AG10803 (cell line): ENCODE measurements at places on chromosomes 11 and 22.
A peak's percentile ranks its signal among the peaks of the same experiment; 100 is the strongest.

GRCh38 chr11:120766318-120766717 lies 254.8 kb downstream of the GRIK4 start:
- DNase-seq, result no peak

GRCh38 chr22:38137876-38138687 lies 27.6 kb upstream of the BAIAP2L2 start:
- DNase-seq, result no peak

GRCh38 chr22:39654131-39654926 lies 83.8 kb downstream of the CACNA1I start:
- no peak for DNase-seq

- no peak for DNase-seq
Measured at GRCh38 chr11:77135069-77135468, 7.0 kb downstream of the MYO7A start.

DNA sequence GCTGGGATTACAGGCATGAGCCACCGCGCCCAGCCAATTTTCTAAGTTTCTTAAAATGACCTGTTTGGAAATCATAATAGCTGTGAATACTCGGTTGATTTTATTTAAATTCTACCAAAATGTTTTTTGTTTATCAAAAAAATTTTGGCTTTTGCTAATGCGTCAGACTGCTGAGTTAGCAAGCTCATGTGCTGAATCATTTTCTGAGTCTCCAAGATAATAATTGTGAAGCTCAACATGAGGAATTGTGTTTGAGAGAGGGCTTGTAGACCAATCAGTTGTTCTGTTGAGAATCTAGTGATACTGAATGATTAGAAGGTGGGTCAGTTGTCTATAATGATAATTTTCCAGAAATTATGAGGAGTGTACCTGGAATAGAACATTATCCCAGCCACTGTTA lies 15.9 kb downstream of the RNF214 start:
- no peak for DNase-seq

- DNase-seq, result peak; percentile 58
Measured at GRCh38 chr11:76803811-76804600, 20.9 kb downstream of the TSKU start.

- DNase-seq, result no peak
Measured at GRCh38 chr11:38672445-38672844, 2074.4 kb upstream of the RAG2 start.

DNA sequence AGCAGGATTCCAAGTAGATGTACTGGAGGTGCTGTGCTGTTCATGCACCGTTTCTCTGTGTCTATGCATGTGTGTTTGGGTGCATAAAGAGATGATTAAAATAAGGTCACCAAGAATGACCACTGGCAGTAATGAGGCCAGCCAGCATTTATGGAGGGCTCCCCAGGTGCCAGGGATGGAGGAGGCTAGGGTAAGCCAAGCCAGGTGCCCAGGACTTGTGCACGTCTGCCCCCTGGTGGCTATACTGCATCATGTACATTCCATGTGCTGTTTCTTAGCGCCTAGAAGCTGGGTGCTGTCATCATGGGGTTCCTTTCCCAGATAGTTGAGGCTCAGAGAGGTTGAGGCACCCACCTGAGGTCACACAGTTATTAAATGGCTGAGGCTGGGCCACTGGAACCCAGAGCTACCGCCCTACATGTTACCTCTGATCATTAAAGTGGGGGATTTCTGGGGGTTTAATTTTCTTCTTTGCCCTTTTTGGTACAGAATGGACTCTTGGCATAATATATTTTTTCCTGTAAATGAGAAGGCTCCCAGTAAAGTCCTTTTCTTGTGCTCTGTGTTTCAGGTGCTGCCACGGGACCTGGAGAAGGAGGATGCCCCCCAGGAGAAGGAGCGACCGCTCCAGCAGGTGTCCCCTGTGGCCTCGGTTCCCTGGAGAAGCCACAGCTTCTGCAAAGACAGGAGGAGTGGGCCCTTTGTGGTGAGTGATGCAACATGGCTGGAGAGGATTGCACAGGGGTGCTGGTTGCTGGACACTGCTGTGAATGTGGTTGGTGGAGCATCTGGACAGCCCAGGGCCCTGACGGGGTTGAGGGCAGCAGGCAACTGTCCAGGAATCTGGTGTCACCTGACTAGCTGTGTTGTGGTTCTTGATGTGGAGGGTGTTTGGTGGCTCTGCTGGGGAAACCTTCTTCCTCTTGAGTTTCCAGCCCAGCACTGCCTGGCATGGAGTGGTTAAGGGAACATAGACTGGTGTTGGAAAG lies 96.4 kb downstream of the KIAA1671 start:
- DNase-seq, result peak; percentile 44

DNA sequence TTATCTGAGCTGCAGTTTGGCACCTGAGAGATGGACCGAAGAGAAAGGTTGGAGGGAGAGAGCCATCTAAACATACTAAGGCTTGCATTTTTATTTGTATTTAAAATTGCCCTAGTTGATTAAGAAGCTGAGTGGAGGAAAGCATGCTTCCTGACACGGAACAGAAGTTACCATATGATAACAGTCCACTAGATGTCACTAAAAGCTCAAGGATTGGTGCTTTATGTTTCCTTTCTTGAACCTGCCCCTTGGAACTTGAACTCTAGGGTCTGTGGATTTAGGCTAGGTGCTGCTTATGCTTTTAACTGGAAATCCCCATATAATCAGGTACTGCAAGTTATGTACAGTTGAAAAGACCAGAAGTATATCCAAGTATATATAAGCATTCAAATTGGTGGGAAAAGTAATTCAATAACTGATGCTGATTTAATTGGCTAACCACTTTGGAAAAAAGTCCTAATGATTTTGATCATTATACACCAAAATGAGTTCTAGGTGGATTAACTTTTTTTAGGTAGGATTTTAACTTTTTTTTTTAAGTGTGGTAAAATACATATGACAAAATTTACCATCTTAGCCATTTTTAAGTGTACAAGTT lies 9.5 kb downstream of the RBMXL2 start:
- peak; percentile 51 for DNase-seq

GRCh38 chr11:829847-830294 lies 2.2 kb downstream of the CRACR2B start:
- no peak for DNase-seq

DNA sequence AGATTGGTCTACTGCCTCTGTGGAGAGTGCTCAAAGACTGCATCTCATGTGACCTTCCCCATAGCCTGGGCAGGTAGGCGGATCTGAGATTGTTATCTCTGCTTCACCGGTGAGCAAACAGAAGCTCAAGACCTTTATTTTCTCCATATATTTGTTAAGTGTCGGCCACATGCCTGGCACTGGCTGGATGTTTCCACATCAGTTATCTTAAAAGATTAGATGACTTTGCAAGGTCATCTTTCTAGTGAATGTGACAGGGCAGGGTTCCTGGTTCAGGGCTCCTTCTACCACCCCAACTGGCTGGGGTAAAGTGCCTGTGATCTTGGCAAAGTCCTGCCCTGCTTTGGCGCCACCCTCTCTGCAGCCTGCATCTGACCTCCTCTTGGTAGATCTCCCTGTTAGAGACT lies 125.0 kb downstream of the CCDC81 start:
- no peak for DNase-seq

GRCh38 chr11:94330789-94331188 lies 26.4 kb downstream of the IZUMO1R start:
- no peak for DNase-seq

DNA sequence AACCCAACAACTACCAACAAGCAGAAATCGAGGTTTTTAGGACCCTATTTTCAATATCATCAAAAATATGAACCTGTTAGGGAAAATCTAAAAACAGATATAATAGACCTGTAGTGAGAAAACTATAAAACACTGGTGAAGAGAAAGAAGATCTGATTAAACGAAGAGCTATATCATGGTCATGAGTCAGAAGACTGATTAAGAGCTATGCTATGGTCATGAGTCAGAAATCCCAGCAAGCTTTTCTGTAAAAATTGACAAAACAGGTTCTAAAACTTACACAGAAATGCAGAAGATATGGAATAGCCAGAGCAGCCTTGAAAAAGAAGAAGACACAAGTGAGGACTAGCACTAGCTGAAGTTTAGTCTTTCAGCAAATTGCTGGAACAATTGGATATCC lies 345.0 kb downstream of the TBC1D22A start:
- peak; percentile 61 for DNase-seq

- no peak for DNase-seq
Measured at GRCh38 chr11:62534779-62535545, 11.6 kb downstream of the AHNAK start.

DNA sequence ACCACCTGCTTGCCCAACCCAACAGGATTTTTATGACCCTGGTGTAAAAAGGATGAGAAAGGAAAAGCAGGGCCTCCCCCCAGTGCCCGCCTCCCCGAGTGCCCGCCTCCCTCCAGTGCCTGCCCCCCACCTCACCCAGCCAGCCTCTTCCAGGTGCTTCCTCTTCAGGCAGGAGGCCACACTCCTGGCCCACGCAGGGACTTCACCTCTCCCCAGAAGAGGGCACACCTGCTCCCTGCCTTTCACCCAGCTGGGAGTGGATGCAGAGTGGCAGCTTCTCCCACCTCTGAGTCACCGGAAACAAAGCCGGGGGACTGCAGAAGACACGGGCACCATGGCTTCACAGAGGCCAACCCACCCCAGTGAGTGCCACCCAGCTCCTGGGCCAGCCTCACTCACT lies 16.1 kb downstream of the CPT1A start:
- no peak for DNase-seq

DNA sequence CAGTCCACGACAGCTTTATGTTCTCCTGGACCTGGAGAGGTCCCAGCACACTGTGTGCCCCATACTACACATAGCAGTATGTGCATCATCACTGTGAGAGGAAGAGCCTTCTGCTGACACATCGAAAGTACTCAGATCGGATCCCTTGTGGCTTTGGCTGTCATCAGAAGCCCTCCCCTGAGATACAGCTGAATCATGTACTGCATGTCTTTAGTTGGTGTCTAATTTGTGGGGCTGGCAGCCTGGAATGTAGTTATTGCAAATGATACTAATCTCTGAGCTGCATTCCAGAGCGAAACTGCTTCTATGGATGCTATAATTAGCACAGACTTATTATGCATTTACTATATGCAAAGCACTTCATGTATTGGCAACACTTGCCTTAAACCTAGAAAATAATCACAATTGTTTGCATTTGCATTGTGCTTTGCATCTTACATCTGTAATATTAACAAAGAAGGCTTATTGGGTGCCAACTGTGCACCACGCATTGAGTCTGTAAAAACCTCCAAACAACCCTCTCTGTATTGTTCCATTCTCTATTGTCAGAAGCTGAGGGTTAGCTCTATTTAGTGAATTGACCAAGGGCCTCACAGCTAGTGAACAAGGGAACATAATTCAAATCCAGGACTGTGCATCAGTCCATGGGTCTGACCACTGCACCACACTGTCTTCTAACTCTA lies 89.2 kb upstream of the CRTAM start:
- DNase-seq, result peak; percentile 95

- DNase-seq, result peak; percentile 69
Measured at GRCh38 chr11:76787911-76788596, 4.9 kb downstream of the TSKU start.

DNA sequence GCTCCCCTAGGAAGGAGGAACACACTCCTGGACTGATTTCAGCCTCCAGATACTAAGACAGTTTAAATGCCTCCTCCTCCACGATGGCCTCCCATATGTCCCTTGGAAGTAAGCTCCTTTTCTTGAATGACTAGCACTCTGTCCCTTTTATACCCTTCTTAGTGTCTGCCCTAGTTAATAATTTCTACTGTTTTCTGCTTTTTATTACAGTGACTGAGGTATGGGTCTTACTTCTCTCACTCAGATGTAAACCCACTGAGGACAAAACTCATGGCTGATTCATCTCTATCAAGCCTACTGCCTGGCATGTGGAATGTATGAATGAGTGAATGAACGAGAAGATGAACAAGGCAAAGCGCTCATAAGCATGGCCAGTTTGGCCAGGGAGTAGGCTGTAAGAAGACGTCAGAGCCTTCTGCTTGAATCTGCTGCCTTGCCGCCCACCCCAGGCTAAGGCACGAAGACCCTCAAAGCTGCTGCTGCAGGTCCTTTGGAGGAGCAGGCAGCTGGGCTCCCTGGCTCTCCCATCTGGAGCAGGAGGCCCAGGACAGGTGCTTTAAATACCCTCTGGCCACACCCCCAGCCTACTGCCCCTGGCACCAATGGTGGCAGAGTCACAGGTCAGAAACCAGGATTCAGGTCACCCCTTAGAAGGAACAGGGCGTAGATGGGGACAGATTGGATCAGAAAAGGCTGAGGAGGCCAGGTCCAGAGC lies 8.2 kb upstream of the PGA3 start:
- DNase-seq, result no peak

DNA sequence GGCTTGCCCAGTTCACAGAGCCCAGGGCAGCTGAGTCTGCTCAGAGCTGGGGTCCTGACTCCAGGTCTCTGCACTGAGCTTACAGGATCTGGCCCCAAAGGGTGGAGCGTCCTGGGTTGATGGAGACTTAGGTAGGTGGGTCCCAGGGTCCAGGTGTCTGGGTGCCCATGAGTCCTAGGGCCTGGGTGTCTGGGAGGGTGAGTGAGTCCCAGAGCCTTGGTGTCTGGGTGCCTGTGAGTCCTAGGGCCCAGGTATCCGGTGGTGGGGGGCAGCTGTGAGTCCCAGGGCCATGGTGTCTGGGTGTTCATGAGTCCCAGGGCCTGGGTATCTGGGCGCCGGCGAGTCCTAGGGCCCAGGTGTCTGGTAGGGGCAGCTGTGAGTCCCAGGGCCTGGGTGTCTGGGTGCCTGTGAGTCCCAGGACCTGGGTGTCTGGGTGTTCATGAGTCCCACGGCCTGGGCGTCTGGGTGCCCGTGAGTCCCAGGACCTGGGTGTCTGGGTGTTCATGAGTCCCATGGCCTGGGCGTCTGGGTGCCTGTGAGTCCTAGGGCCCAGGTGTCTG lies 1505.6 kb downstream of the BRD1 start:
- DNase-seq, result no peak

DNA sequence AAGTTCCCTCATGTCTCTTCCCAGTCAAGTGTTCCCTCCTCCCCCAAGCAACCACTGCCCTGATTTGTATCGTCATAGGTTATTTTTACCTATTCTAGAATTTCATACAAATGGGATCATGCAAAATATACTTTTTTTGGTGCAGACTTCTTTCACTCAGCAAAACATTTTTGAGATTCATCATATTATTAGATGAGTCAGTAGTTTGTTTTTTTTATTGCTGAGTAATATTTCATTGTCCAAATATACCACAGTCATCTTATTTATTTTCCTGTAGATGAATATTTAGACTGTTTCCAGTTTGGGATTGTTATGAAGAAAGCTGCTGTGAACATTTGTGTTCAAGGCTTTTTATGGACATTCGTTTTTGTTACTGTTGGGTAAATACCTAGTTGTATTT lies 126.2 kb upstream of the SEZ6L start:
- DNase-seq, result no peak

GRCh38 chr11:83159902-83160865 lies 3.3 kb downstream of the PCF11 start:
- peak; percentile 52 for DNase-seq

GRCh38 chr11:94732617-94733281 lies 35.4 kb upstream of the AMOTL1 start:
- DNase-seq, result peak; percentile 59

DNA sequence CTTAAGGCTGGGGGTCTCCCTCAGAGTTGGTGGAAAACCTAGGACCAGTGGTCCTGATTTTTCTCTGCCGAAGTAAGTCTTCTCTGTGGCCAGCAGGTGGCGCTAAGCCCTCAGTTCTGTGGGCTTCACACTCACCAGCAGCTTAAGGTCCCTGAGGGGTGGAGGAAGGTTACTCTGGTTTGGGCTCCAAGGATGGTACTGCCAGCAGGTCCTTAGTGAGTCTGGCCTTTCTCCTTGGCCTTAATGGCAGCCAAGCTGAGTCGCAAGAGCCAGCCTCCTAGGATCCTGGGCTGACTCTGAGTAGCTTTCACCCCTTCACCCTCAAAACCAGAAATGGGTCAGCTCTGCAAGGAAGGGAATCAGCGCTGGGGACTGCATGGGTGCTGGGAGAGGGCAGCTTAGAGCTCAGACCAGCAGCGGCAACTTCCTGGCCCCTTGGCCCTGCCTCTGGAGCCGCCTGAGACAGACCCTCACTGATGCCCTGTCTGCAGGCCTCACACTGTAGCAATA lies 4.4 kb downstream of the KCNJ11 start:
- DNase-seq, result peak; percentile 80
